ENCODE measurements at places on chromosomes 4 and X.

GRCh38 chr4:138685316-138685715, 330.3 kb upstream of the NOCT start:
- H3K27ac ChIP-seq = no peak overlapping the region
- no peaks in the 10 kb centered on the region for H3K4me1 ChIP-seq
- H3K4me3 ChIP-seq = no peak overlapping the region
- H3K27me3 ChIP-seq = peaks cover 1% of the 10 kb centered on the region
- H3K36me3 ChIP-seq = no peaks in the 10 kb centered on the region

DNA sequence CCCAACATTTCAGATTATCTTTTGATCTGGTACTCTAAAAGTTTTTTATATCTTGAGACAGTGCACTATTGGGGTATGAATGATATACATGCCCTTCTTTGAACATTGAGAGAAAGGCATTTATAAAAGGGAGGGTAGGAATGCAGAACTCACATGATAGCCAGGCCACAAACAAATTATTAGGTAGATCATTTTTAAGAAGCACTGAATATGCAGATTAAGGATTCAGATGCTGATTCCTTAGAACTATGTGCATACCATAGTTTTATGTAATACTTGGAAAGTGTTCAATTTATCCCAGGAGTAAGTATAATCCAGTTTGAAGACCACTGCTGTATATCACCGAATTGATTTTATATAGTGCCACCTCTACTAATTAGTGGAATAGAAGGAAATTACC, 18.6 kb downstream of the CEP135 start:
- H3K27me3 ChIP-seq = no peaks in the 10 kb centered on the region
- H3K4me3 ChIP-seq = no peak overlapping the region
- H3K36me3 ChIP-seq = no peaks in the 10 kb centered on the region
- no peak for DNase-seq
- H3K4me1 ChIP-seq = no peaks in the 10 kb centered on the region

GRCh38 chr4:75922588-75922987, 18.2 kb downstream of the NAAA start:
- no peak overlapping the region for H3K27ac ChIP-seq
- no peak overlapping the region for H3K4me3 ChIP-seq
- peaks cover 6% of the 10 kb centered on the region for H3K36me3 ChIP-seq
- H3K27me3 ChIP-seq = no peaks in the 10 kb centered on the region
- H3K4me1 ChIP-seq = peaks cover 24% of the 10 kb centered on the region

DNA sequence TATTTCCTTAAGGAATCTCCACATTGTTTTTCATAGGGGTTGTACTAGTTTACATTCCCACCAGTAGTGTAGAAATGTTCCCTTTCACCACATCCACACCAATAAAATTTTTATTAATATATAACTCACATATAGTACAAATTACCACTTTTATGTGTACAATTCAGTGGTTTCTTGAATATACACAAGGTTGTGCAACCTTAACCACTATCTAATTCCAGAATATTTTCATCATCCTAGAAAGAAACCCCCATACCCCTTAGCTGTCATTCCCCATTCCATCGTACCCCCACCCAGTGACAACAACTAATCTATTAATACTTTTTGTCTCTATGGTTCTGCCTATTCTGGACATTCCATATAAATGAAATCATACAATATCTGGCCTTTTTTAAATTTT, 108.3 kb upstream of the USP9X start:
- no peaks in the 10 kb centered on the region for H3K36me3 ChIP-seq
- no peaks in the 10 kb centered on the region for H3K27me3 ChIP-seq
- no peak for DNase-seq
- no peaks in the 10 kb centered on the region for H3K4me1 ChIP-seq

DNA sequence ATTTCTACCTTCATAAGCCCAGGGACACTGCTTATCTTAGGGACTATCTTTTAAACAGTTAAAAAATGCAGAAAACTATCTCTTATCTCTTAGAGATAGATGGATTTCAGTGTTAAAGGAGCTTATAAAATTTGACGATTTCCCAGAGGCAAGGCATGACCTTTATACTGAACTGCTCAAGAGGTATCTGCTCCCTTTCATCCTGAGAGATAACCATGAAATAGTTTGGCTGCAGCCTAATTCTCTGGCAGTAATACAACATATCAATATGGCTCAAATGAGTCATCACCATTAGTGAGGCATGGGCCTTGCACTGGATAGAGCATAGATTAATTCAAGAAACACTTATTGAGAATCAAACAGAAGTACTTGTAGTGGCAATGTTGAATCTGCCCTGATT, 348.2 kb upstream of the GRIA3 start:
- H3K4me1 ChIP-seq = no peaks in the 10 kb centered on the region
- no peak overlapping the region for H3K4me3 ChIP-seq
- H3K36me3 ChIP-seq = no peaks in the 10 kb centered on the region
- no peak for DNase-seq
- no peak overlapping the region for H3K27ac ChIP-seq
- no peaks in the 10 kb centered on the region for H3K27me3 ChIP-seq

DNA sequence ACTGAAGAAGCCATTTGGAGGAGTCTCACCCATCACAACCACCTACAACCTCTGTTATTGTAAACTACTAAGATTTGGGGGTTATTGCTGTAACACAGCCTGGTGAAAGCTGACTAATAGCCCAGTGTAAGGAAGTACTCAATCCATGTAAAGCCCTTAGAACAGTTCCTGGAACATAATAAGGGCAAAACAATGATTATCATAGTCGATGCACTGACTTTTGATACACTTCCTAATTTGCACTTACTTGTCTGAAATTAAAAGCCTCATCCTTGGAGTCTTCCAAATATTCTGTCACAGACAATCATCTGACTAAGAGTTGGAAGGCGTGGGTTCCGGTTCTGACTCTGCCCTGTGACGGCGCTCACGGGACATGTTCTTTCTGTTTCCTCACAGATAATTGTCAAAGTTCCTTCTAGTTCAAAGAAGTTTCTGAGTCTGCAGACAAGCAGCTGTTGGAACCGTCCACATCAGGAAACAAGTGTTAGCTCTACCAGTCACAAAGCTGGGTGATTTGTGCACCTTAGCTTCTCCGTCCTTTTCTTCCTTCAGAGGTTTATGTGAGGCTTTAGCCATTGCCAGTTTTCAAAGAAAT, 33.4 kb upstream of the RASGEF1B start:
- H3K27me3 ChIP-seq = no peaks in the 10 kb centered on the region
- H3K4me1 ChIP-seq = no peaks in the 10 kb centered on the region
- DNase-seq = no peak

DNA sequence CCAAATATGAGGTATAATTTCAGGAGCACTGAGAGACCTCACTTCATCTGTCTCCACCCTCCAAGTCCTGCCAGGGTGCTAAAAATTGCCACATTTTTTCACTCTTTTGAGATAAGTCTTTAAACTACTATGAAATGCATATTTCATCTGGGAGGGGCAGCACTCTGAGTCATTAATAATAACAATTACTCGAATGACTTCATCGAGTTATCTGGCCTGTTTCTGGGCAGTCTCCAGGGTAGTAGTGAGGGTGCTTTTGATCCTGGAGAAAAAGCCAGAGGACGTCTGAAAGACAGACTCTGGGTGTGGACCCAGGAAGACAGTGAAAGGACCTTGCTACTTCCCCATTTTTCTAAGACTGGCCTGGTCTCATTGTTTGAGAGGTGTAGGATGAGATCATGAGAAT, 42.3 kb upstream of the SRD5A3 start:
- H3K4me3 ChIP-seq = no peak overlapping the region
- H3K4me1 ChIP-seq = no peaks in the 10 kb centered on the region
- no peak for DNase-seq
- no peaks in the 10 kb centered on the region for H3K27me3 ChIP-seq
